Naive thymus-derived CD4-positive, alpha-beta T cell (primary cell): ENCODE measurements at places on chromosomes 16 and 17. TPM values are rescaled to one million over a fixed set of nuclear protein-coding genes. Genes with fewer than 3 reads are reported as not detected.

Gene AOC3
- total RNA-seq = 1.7 TPM

Gene ENKD1
- total RNA-seq = 7.8 TPM

Gene ACSM2A
- not detected for total RNA-seq

Gene TMC8
- total RNA-seq = 423 and 429 TPM in 2 replicates

Gene NOXO1
- total RNA-seq = 0.94 TPM

Gene GPT2
- 1.0 TPM for total RNA-seq

Gene CCDC200
- not detected for total RNA-seq

Gene PRSS22
- total RNA-seq = 0.72 TPM

Gene PPL
- not detected for total RNA-seq

Gene NPIPB13
- 13.3 TPM for total RNA-seq

Gene BMERB1
- 5.9 TPM for total RNA-seq

Gene KRT32
- not detected for total RNA-seq

Gene OR1G1
- not detected in 2 replicates for total RNA-seq

Gene TPPP3
- total RNA-seq = not detected

Gene JUP
- total RNA-seq = 0.49 TPM

Gene EVPLL
- not detected for total RNA-seq

Gene CACNA1H
- 1.8 TPM for total RNA-seq

Gene TM4SF5
- total RNA-seq = not detected

Gene PRKCA
- 118 and 122 TPM in 2 replicates for total RNA-seq

Gene WFIKKN2
- not detected for total RNA-seq

Gene HBA1
- 33.5 TPM for total RNA-seq

Gene ARSG
- 6.3 and 7.3 TPM in 2 replicates for total RNA-seq

Gene CTRL
- total RNA-seq = 14.3 TPM

Gene PALB2
- 26.4 and 27.2 TPM in 2 replicates for total RNA-seq

Gene KLHL36
- total RNA-seq = 161 TPM

Gene KREMEN2
- not detected for total RNA-seq

Gene TSPOAP1
- 41.7 TPM for total RNA-seq

Gene KRTAP4-9
- total RNA-seq = not detected

Gene GCGR
- not detected for total RNA-seq

Gene CCL4
- 34.5 and 35.6 TPM in 2 replicates for total RNA-seq

Gene SLC12A4
- total RNA-seq = 22.8 TPM

Gene TNFRSF17
- 1.2 TPM for total RNA-seq

Gene AKAP1
- 30.3 and 34.3 TPM in 2 replicates for total RNA-seq

Gene SRSF1
- 273 TPM for total RNA-seq

Gene P2RX5
- 24.6 TPM for total RNA-seq

Gene SOX9
- not detected in 2 replicates for total RNA-seq

Gene CDT1
- total RNA-seq = 2.3 TPM

Gene LGALS9B
- not detected for total RNA-seq

Gene RAB11FIP4
- total RNA-seq = 61.8 TPM

Gene OR4D1
- total RNA-seq = 2.5 TPM

Gene MYL4
- not detected for total RNA-seq

Gene HASPIN
- total RNA-seq = 0.44 TPM

Gene OR2C1
- not detected in 2 replicates for total RNA-seq

Gene MT3
- not detected for total RNA-seq

Gene CCL3
- 72.5 TPM for total RNA-seq

Gene TNP2
- total RNA-seq = not detected

Gene SOX8
- total RNA-seq = 0.07 and 0.08 TPM in 2 replicates

Gene LITAFD
- total RNA-seq = not detected

Gene MYH2
- not detected for total RNA-seq

Gene CCL16
- total RNA-seq = not detected

Gene PTX4
- 0.24 TPM for total RNA-seq
